GM12892 (cell line): ENCODE measurements at places on chromosomes 3 and 15.

DNA sequence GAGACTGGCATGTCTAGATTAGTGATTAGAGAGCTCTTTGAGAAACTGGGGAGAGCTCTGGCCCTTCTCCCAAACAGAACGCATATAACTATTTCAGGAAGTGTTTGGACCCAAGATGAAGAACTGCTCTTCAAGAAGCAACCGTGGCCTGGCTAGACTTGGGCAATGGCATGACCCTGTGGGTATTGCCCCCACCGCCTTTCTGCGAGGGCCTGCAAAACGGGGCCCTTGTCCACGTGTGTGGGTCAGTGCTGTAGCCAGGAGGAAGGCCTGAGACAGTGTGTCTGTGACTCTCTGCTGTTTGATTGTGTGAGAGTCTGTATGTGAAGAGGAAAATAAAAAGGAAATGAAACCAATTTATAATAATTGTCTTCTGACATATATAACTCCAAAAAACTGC, 42.5 kb downstream of the EEFSEC start:
- no peak for DNase-seq

DNA sequence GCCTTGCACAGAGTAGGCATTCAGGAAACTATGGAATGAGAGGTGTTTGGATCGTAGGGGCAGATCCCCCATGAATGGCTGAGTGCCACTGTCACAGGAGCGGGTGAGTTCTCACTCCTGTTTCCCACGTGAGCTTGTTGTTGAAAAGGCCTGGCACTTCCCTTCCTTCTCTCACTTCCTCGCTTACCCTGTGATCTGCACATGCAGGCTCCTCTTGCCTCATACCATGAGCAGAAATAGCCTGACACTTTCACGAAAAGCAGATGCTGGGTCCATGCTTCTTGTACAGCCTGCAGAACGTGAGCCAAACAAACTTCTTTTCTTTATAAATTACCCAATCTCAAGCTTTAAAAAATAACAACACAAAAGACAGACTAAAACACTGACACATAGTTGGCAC, 55.4 kb downstream of the AGBL1 start:
- DNase-seq = no peak

GRCh38 chr3:190972196-190972595, 109.7 kb upstream of the GMNC start:
- no peak for DNase-seq

- no peak for DNase-seq
Observed at GRCh38 chr3:12612514-12613226, 51.2 kb downstream of the RAF1 start.

DNA sequence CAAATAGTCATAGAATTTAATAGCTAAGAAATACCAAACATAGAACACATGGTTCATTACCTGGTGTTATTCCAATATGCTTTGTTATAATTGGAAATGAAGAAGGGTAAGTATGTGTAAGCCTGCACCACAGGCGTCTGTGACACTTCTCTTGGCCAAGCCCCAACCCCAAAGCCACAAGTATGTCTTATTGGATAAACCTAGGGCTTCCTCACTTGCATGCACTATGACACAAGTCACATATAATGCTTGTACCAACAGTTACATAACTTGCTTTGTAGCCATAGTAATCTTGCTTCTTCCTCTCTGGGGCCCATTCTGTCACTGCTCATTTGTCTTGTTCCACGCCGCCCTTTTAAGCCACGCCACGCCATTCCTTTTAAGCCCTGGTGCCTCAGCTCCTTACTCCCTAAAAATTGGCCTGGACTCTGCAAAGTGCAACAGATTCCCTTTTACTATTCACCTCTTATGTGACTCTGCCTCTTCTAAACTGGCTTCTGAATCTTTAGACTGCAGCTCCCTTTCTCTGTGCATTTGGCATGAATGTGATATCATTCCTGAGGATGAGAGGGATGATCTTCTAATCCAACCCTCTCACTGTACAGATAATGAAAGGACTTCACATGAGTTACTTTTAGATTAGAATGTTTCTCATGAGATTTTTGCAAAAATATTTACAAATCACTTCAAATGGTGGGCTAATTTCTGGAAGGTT, 48.1 kb upstream of the EPHA3 start:
- DNase-seq = no peak

- no peak for DNase-seq
Observed at GRCh38 chr3:22372292-22373062, 621.5 kb upstream of the ZNF385D start.

DNA sequence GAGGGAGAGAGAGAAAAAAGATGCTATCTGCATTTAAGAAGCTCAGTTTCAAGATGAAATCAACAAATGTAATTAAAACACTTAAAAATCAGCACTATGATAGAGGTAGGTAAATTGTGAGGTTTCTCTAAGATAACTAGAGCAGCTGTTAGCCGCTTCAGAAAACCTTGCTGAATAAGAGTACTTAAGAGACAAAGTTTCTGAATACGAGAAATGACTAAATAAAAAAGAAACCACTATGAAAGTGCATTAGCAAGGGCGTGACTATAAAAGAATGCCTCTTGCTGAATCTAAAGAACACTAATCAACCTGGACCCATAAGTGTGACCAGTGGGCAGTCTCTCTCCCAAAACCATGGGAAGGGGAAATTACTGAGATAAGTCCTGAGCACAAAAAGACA, 41.8 kb downstream of the IQCB1 start:
- no peak for DNase-seq

DNA sequence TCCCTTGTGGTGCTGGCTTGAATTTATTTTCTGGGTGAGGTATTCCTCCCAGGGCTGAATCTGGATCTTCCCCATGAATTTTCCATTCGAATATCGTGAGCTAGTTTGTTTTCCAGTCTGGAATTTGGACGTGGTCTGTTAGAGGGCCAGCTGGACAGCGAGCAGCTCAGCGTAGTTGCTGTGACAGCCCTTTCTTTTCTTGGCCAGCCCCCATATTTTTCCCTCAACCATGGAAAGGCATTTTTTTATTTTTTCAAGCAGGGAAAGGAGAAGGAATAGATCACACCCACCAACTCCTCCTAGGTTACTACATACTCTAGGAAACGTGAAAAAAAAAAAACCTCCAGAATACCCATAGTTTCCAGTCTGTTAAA, 152.0 kb downstream of the KLHL25 start:
- DNase-seq = no peak

DNA sequence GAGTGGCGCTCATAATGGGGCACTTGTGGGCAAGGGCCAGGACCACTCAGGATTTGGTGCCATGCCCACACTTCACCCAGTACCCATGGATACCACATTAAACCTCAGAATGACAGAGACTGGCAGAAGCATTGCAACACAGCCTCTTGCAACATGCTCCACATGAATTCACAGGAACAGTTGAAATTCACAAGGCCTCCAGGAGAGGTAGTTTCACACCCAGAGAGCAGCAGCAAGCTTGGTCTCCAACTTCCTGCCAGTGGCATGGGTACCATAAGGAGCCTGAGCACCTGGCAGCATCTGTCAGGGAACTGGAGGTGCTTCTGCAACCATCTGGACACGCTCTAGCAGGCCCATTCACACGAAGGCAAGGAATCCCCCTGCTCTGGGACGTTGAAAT, 101.0 kb downstream of the OSBPL10 start:
- no peak for DNase-seq

GRCh38 chr15:76982756-76983155, 12.2 kb upstream of the PSTPIP1 start:
- no peak for DNase-seq
